ENCODE measurements at places on chromosomes 1 and 21.

DNA sequence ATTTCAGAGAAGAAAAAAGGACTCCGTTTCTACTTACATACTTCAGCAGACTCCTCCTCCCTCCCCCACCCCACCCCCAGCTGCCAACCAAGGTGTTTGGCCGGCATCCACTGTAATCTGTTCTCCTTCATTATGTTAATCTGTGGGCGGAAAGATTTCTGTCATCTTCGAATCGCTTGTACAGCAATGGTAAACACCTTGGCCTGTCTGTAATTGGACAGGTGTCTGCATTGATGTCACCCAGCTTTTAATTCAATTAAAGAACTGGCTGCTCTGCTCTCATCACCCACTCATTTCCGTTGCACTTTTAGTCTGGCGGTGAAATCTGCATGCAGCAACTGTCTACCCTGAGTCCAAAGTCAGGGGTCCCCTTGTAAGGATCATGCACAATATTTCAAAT is 368.6 kb downstream of the USH2A start:
- DNase-seq, result no peak

DNA sequence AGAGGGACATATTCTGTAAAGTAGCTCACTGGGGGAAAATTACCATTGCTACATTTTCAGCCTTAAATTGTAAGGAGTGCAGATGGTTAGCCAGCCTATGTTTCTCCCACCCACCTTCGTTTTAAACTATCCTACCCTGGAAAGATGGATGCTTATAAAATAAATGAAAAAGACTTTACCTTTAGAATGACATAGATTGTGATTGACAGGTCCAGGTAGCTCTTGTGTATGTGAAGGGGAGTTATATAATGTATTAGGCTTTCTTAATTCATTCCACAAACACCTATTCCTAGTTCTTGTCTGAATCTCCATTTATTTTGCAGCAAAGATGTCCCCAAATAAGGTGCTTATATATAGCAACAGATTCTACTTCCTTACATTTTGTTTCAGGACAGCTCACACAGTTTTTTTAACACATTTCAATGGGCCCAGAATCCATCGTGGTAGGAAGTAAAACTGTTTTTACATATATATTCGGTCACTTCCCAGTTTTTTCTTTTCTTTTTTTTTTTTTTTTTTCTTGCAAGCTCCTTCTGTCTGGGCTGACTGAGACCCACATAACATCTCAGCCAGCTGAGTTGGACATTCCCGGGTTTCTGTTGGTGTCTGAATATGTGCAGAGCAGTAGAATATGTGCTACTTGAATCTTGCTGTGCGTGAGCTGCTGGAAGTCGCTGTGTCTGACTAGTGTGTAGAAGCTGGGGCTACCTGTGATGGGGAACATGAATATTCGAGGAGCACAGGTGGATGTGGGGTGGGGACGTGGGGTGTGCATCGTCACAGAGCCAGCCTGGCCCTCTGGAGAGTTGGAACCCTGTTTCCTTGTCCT is 27.8 kb downstream of the UCK2 start:
- no peak for DNase-seq

- no peak for DNase-seq
Measured at GRCh38 chr1:210340311-210340710, 11.6 kb downstream of the HHAT start.

DNA sequence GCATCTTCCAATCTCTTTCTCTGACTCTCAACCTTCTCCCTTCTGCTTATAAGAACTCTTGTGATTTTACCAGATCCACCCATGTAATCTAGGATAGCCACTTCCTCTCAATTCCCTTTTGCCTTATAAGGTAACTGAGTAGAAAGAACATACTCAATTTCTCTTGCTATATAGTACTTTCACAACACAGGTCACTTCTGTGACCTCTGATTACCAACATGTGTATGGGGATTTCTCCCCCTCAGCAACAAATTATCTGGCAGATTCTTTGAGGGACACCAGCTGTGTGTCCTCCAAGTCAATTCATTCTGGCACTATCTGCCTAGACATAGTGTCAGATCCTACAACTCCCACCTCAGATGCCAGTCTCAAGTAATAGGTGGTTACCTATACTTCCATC is 62.5 kb downstream of the IL23R start:
- no peak for DNase-seq

- no peak for DNase-seq
Measured at GRCh38 chr1:174447866-174448530, at the start of gene GPR52. Gene GPR52 (plus strand): TSS chr1:174447964. CDS start chr1:174448112, 148 bp downstream.

- no peak for DNase-seq
Measured at GRCh38 chr1:59186656-59187055, 110.2 kb upstream of the FGGY start.

GRCh38 chr1:208154679-208155642 is 89.2 kb downstream of the PLXNA2 start:
- DNase-seq, result no peak

DNA sequence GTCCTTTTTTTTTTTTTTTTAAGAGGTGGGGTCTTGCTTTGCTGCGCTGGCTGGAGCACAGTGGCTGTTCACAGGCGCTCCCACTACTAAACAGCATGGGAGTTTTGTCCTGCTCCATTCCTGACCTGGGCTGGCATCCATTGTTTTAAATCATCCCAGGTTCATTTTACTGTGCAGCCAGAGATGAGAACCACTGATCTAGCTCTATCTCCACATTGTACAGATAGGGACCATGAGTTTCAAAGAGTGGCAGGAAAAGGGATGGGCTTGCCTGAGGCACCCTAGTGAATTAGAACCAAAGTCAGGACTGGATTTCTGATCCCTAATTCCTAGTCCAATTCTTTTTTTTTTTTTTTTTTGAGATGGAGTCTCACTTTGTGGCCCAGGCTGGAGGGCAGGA is 7.2 kb upstream of the TMEM222 start:
- DNase-seq, result no peak

DNA sequence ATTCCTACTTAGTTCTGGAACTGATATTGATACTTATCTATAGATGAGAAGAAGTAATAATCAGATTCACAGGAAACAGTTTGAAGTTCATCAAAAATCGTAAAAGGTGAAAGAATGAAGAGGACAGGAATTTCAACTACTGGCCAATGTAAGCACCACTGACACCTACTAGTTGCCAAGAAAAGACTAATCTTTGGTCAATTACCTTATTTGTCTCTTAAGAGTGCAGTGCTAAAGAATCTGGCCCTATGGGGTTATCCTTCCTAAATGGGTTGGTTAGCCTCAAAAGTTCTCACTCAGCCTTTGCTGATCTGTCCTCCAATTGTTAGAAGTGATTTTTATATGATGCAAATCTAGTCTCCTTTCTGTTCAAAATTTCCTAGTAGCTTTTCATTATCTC is 29.5 kb downstream of the ADSS2 start:
- DNase-seq, result no peak

GRCh38 chr1:58883037-58883887 is 99.4 kb upstream of the JUN start:
- peak; percentile 81 for DNase-seq

DNA sequence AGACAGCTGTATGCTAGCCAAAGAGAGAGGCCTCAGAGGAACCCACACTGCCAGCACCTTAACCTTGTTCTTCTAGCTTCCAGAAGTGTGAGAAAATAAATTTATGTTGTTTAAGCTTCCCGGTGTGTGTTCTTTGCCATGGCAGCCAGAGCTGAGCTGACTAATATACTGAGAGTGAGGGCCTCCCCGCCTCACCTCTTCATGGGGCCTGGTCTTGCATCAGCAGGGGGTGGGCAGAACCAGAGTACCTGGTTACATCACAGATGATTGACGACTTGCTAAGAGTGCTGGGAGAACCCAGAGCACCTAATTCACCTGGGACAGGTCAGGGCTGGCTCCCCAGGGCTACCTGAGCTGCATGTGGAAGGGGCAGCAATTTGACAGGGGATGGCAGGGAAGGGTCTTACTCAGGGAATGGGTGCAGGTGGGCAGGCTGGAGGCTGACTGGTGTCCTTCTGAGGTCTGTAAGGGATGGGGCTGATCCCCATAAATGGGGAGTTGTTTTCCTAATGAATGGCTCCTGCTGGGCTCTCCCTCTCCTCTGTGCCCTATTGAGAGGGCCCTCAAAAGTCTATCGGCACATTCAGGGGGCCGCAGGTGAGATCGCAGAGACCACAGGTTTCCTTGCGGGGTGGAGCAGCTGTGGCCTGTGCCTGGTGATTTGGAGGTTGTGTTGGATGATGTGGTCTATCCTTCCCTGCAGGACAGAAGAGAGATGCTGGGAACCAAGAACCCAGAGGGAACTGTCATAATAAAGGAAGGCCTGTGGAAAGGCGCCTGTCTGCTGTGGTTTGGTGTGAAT is 60.6 kb upstream of the ETV3 start:
- no peak for DNase-seq

- no peak for DNase-seq
Measured at GRCh38 chr1:39977202-39977601, 22.3 kb downstream of the MFSD2A start.

DNA sequence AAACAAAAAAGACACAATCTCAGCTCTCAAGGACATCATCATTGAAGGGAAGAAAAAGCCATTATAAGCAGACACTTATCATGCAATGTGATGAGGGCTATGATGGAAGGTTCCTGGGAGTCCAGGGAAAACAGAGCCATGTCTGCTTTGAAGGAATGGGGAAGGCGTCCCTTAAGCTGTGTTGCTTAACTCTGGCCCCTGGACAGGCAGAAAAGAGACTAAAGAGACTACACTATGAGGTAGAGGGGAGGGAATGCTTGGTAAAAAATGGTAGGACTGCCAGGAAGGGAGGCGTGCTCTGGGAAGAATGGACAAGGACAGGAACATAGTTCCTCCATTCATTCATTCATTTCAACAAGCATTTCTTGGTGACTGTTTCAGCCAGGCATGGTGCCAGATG is 21.2 kb downstream of the ASAP3 start:
- no peak for DNase-seq

DNA sequence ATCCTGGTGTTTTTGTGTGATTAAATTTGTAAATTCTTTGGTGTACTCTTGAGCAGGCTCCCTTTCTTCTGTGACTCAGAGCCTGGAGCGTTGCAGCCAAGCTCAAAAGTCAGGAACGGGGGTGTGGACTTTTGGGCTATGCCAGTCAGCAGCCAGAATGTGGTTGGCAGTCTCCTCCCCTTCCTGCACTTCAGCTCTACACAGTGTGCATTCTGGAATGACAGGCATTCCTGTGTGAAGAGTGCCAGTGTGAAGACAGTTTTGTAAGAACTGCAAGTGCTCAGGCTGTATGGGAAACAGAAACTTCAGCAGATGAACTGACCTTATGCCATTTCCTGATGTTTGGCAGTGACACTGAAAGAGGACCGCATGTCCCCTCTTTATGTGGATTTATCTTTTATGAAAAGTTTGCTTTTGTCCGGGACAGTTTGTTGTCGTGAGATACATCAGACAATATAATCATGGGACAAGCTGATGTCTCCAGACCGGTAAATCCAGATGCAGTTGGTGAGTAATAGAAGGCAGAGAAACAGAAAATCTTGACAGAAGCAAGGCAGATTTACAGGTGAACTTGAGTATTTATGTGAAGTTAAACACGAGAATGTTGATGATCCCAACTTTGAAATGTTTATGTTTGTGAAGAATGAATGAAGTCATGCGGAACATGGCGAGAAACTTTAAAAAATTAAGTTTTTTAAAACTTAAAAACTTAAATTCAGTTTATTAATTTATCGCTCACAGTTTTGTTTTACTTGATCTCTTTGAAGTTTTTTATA is 67.7 kb upstream of the RCC1 start:
- DNase-seq, result peak; percentile 92

Measured in BJ (cell line).